ENCODE measurements at places on chromosomes 2 and 18.

GRCh38 chr2:99662761-99663341 is 173.0 kb upstream of the REV1 start:
- DNase-seq, result no peak

DNA sequence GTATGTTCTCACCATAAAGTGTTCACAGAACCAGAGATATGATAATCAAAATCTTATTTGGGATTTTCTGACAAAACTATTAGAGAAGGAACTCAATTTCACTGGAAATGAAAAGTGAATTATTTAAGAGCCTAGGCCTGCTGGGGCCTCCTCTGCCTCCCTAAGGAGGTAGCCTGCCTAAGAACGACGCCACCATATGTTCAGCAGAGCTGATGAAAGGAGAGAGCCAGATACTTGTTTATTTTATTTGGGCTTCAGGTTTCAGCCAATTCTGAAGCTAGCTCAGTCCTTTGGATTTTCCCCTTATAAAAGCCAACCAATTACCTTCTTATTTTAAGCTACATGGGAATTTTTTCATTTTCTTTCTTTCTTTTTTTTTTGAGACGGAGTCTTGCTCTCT is 433.1 kb upstream of the MAP2 start:
- no peak for DNase-seq

- DNase-seq, result no peak
Observed at GRCh38 chr2:36597003-36597531, 901 bp downstream of the FEZ2 start.

DNA sequence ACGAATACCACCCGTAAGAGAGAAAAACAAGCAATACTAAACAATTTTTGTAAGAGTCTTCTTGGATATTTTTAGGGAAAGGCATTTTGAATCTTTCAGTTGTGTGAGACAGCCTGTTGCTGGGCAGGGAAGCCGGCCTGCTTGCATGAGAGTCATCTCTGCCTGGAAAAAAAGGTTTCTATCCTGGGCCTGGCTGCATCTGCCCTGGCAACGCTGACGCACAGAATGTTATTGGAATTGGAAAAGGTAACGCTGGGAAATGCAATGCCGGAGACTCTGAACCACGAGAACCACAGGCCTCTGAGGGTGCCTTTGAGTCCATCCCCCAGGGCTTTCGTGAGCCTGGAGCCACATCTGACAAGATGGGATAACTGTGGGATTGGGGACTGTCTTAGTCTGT is 17.9 kb upstream of the NPAS2 start:
- no peak for DNase-seq

DNA sequence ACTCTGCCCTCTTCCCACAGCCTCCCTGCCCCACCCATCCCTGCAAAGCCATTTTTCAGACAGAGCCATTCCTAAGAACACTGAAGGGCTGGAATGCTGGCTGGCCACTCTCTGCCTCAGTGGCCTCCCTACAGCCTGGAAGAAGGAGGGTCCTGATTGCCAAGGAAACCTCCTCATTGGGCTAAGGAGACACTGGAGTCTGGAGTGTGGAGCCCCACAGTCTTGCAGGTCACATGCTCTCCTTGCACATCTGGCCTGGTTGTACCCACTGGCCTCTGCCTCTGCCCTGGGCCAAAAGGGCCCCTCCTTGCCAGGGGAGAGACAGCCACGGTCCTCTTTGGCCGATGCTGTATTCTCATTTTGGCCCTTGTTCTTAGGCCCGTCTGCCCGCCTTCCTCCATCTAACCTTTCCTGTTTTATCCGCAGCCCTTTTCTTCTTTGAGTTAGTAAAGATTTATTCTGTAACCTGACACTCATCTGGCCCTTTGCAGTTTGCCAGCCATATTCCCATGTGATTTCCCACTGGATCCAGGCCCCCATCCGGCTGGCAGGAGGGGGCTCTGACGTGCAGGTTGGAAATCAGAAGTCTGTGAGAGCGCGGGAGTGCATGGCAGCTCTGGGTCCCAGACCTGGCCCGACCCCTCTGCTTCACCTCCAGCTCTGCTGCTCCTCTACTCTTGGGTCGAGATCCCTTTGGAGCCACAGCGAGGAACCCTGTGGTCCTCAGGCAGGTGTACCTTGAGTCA is 11.0 kb upstream of the CATIP start:
- no peak for DNase-seq

DNA sequence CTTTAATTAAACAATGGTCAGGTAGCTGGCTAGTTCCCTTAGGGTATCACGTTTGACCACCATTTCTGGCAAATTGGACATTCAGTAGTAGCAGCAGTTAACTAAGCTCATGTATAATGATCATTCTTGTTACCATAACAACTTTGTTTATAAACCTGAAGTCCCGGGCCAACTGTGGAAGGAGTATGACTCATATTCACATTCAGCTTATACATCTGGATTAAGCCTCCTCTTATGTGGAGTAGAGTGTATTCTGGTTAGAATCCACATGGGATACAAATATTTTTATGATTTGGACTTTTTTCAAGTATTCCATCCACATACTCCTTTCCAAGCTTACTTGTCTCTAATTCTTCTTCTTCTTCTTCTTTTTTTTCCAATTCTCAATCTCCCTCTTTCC is 70.3 kb upstream of the ZSWIM2 start:
- no peak for DNase-seq

- DNase-seq, result no peak
Observed at GRCh38 chr2:225462945-225463344, 63.4 kb downstream of the NYAP2 start.

DNA sequence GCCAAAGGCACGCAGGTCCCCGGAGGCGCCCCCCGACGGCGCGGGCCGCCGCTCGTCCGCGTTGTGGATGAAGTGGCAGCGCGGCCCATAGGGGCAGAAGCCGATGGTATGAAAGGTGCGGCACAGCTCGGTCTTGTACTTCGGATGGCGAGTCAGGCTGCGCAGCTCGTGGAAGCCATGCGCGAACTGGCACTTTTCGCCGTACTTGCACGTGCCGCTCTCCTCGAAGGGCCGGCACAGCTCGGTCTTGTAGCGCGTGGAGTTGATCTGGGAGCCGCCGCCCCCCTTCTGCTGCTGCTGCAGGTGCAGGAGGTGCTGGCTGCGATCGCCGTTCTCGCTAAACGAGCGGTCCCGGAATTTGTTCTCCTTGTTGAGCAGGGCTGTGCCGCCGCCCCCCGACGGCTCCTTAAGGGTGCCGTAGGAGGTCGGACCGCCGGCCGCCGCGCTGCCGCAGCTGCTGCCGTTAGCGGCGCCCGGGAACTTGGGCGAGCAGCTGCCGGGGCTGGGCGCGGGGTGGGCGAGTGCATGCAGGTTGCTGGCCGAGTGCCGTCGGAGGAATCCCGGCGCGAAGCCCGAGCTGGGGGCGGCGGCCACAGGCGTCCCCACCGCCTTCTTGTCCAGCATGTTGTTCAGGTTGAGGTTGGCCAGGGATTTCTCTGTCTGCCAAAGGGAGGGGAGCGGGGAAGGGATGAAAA is 1.2 kb downstream of the ZFP36L2 start:
- DNase-seq, result no peak

DNA sequence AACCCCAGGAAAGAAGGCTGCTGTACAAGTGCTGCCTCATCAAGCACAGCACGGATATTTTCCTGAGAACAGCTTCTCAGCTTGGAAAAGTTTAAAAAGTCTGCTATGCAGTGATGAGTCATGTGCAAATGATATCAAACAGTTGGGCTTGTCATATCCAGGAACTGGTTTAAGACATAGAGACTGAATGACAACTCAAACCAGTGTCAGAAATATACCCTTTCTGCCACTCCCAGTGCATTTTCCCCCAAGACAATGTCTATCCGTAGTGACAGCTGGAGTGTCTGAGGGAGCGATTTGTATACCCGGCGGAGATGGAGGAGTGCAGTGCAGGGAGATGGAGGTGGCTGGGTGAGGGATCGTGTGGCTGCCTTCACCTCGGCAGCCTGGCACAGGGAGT is 28.2 kb downstream of the SOX11 start:
- DNase-seq, result no peak

- no peak for DNase-seq
Observed at GRCh38 chr2:102383722-102384121, 28.1 kb downstream of the IL18R1 start.

GRCh38 chr18:44156776-44157335 is 523.8 kb upstream of the SETBP1 start:
- DNase-seq, result no peak

DNA sequence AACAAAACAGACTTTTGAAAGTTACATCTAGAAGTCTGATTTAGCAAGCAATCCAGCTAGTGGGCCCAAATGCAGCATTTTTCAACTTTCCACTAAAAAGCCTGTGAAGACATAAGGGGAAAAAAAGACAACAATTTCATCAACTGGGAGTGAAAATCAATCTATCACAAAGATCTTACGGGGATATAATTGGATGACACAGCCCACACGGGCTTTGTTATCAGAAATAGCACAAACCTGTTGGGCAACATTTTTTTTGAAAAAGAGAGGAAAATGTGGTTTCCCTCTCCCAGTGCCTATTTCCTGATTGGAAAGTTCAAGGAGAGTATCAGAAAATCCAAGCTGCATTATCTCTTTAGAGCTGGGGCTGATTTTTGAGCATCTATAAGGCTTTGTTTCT is 132.7 kb downstream of the EVA1A start:
- DNase-seq, result no peak

DNA sequence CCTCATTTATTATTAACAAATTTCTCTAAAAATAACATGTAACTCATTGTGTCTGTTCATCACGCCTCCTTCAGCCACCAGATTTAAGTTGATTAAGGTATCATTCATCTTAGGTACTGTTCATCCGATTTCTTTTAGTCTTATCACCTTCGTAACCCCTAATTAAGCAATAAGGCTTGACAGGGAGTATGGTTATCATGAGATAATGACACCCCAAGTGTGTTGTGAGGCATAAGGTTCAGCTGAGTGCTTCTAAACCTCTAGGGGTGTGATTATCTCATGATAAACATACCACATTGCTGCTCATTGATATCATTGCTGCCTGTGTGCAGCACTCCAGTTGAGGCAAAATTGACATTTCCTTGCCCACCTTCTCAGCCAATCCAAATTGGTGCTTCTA is 158.9 kb upstream of the BOD1L2 start:
- DNase-seq, result no peak

DNA sequence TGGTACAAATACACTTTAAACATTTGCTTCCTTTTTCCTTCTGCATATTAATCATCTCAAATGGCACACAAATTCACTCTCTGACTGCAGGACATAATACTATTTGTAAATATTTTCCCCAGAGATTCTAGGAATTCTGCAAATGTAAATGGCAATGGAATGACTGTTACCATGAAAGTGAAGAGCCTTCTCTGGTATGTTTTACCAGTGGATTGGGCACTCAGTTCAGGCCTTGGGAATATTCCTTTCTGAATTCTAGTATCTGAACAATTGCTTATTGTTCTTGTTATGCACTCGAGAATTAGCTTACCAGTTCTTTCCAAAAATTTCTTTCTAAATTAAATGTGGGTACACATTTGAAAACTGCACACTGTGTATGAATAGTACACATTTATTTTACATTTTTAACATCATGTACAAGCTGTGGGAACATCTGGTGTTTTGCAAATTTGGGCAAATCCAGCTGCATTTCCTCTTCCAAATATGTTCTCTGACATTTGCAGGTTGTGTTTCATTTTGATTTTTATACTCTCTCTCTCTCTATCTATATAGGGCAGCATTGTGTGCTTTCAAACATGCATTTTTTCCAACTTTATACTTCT is 289.1 kb downstream of the NBAS start:
- DNase-seq, result no peak

- DNase-seq, result no peak
Observed at GRCh38 chr2:235826826-235827225, 333.0 kb downstream of the AGAP1 start.

DNA sequence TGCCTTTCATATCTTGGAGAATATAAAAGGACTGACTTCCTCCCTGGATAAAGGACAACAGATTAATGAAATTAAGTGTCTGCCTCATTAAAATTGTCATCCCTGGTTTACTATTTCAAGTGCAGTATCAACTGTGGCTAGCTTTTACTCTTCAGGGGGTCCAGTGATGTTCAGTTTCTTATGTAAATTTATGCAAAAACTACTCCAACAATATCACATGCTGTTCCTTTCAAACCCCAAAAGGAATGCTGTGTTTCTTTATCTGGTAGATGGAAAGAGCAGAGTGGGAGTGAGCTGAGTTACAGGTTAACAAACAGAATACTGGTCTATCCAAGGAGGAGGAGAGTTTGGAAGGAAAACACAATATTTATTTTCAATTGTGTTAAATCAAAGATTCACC is 283.7 kb upstream of the VWC2L start:
- DNase-seq, result no peak

DNA sequence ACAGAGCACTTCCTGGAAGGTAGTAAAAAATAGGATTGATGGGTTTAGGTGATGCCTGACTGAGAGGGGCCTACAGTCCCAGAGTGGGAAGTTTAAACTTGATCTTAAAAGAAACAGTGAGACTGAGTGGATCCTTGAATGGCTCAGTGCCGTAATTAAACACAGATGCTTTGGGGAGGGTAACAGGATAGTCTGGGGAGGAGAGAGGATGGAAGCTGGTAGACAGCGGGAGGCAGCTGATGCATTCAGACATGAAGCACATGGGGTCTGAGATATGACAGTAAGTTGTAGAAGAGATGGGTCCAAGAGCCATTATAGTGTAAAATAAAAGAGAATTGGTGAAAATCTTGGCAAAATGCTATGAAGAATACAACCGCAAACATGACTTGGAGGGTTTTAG is 54.4 kb downstream of the AOX1 start:
- no peak for DNase-seq

DNA sequence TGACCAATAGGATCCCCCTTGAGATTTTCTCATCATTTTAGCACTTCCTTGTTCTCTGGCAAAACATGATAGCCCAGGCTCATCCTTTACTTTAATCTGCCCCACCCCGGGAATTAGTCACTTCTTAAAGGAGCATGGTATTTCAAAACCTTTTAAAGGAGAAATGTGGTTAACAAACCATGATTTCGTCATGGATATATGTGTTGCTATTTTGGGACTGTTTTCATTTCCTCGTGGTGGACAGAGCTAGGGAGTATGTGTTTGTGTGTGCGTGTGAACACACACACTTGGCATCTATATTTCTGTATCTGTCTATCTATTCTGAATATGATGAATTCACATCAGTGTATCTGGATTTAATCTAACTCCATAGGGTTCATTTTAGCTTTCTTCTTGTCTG is 128.1 kb downstream of the BIRC6 start:
- no peak for DNase-seq

DNA sequence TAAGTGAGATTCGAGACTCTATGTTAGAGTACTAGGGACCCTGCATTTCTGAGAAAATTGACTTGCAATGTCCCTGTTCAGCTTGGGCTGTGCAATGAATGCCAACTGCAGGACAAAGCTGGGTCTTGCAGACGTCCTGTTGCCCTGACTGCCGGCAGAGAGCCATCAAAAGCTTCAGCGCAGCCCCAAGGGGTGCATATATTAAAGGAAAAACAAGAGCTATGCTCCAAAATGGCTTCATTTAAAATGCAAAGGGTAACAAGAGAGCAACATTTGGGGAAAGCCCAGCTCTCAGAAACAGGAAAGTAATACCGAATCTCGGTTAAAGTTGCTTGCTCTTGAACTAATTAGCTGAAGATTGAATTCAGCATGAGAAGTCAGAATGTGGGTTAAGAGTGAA is 110.9 kb upstream of the PNPT1 start:
- DNase-seq, result no peak

- no peak for DNase-seq
Observed at GRCh38 chr2:46487667-46488335, 8.4 kb downstream of the TMEM247 start.

Data from NCI-H748 treated with DMSO at 0.1 percent for 48 hours (cell line).